ENCODE measurements at places on chromosomes 13 and 19.

DNA sequence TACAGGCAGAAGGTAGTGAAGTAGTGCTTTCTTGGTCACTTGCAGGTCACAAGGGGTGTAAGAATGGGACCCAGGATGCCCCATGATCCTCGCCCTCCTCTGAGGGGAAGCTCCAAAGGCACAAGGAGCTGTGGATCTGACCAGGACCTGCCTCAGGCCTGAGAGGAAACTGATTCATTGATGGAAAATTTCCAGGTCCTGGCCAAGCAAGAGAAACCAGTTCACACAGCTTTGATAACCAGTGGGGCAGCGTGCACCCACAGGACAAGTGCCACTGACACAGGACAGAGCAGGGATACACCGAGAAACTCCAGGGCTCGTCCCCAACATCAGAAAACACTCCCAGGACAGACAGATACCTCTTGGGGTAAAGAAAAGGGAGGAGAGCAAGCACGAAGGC lies 177.1 kb downstream of the RBM26 start:
- no peak for DNase-seq

DNA sequence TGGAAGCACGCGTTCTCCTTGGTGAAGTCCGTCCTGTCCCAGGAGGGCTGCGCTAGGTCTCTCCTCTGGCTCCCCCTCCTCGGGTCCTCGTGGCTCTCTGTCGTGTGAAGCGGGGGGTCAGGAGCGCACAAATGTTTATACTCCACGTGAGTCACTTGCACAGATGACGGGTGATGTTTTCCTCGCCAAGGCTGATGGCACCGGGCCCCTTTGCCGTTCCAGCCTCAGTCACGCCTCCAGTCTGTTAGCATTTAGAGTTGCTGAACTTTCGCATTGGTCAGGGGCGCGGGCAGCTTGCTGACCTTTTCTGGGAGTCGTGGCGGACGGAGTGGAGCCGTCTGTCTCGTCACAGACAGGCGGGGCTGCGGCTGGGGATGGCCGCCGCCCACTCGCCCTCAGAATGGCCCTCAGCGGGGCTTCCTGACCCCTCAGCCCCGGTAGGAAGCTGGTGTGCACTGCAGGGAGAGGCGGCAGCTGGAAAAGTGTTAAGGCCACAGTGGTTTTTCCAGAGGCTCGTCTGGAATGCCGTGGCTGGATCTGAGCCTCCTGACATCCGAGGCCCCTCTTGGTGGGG lies 13.7 kb downstream of the KLHL26 start:
- DNase-seq: no peak

DNA sequence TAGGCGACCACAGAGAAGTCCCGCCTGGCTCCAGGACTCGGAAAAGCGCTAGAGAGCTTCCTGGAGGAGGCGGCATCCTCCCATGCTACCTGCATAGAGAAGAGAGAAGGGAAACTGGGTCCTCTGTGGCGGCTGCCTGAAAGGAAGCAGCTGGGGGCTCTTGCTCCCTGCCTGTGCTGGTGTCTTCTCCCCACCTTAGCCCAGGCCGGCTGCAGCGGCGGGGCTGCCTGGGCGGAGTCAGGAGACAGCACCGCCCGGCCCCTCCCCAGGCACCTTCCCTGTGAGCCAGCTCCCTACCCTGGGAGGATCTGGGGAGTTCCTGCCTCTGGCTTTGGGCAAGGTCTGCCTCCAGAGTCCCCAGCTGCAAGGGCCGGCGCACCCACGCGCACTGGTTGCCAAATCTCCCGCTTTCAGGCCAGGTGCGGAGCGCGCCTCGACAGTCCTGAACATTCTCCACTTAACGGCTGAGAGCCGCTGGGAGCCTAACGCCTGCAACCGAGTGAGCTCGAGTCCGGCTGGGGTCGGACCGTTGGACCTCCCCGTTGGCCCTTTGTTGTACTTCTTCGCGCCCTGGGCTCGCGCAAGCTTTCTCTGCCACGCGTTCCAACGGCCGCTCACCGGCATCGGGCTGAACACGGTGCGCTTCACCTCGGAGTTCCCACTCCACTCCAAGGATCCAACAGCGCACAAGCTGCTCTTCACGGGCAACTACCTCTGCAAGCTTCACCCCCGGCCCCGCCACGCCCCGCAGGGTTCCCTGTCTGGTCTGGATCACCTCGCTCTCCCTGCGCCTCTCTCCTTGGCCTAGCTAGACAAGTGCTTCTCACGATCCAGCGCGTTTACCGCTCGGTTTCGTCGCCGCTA lies 21.8 kb upstream of the ZNF30 start:
- DNase-seq: no peak

DNA sequence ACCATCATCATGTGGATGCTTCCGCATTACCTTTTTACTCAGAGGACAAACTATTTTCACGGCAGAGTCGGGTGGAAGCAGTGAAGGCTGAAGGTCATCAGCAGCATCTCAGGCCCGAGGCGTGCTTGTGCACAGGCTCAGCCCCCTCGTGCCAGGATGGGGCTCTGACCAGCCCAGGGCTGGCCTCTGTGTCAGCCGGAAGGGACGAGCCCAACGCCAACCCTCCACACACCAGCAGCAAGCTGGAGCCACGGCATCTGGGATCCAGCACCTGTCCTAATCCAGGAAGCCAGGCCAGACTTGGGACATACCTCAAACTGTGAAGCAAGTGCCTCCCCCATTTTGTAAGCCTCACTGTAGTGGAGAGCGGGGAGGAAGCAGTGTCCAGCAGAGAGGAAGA lies 11.1 kb downstream of the MICOS13 start:
- DNase-seq: no peak

DNA sequence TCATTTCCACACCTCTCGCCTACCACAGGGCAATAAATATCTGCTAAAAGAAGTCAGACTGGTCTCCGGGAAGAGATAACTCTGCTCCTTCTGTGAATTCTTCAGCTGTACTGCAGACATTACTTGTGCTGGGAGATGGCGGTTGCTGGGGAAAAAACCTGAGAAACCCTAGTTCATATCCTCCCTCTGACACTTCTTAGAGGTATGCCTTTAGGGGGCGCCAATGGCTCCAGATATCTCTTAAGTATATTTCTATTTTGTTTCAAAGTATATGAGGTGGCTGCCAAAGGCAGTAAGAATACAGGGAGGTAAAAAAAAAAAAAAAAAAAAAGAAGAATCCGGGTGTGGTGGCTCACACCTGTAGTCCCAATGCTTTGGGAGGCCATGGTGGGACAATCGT lies 175.2 kb downstream of the PAN3 start:
- DNase-seq: no peak

- no peak for DNase-seq
These were observed 193.6 kb upstream of the STARD13 start for GRCh38 chr13:33479105-33479504.

- DNase-seq: no peak
These were observed 531.7 kb downstream of the MYO16 start for GRCh38 chr13:109160887-109161669.

DNA sequence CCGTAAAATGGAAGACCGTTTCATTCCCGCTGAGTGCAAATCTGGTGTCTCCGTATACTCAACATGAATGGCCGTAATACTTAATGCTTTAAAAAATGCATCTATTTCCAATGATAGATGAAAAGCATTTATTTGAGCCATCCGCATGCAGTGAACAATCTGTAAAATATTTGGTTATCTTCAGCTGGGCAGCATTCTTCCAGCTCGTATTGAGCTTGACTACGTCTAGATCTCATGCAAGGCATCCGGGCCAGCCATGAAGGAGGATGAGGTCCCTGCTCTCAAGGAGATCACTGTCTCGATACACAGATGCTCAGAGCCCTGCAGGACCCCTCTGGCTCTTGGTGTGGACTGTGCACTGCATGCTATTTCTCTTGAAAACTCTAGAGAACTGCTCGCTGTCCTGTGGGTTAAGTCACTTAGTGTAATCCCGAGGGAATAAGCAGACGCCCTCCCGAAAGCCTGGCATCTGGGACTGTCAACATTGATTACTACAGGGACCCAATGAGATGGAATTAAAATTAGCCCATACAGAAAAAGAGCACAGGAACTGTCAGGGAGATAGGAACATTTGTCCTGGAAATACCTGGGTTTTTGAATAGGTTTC lies 112.4 kb upstream of the RNF113B start:
- no peak for DNase-seq

DNA sequence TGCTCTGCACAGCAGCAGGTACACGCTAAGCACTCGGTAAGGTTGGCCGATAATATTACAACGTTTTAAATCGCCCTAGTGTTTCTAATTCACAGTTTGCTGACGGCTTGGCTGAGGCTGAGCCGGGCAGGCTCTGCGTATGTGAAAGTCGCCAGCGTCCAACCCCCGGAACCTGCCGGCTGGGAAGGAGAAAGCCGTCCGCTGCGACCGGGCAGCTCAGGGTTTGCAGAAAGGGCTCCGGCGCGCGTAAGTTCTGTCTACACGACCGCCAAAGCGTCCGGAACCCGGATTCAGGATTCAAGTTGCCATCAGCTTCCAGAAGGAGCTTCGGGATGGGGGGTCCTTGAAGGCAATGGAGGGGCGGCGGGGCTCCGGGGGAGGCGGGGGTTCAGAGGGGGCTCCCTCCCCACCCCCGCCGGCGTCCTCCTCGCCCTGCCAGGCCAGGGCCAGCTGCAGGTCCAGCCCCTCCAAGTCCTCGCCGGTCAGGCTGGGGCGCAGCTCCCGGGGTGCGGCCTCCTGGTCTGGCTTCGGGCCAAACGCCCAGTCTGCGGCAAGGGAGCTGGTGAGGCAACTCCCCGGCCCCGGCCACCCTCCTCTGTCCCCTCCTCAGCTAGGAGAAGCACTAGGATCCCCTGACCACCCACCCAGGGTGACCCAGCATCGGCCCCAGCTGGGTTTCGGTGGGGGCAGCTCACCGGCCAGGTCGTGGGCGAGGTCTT lies 575 bp downstream of the SMIM44 start:
- no peak for DNase-seq

- no peak for DNase-seq
These were observed 824.0 kb downstream of the UQCRFS1 start for GRCh38 chr19:28388988-28389387.

DNA sequence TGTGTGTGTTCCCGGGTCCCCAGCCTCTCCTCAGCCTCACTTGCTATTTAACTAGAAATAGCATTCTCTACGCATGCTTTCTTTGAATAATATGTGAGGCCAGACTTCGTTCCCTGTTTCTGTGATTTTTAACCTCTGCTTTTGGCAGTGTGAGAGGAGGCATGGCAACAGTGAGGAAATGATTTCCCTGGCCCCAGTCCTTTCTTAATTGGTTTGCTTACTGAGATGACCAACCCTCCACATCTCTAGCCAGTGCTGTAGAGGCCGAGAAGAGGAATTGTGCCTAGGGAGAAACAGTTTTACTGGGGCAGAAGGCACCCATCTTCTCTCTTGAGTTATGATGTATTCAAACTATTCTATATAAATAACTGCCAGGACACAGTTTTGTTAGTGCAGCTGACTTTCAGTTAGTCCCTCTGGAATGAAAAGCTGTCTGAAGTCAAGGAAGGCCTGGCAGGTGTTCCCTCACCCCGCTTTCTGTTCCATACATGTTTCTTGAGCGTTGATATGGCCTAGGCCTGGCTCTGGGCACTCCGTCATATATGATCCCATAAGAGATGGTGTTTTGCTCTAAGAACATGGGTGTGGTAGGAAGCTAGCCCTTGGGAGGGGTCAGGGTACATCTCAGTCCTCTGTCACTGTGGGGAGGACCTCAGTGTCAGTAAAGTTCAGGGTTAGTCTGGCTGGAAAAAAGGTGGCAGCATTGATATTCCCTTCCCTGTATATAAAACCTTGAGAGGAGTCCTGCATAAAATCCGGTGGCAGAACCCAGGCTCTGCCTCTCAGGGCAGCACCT lies 73.7 kb upstream of the NPAS1 start:
- no peak for DNase-seq

DNA sequence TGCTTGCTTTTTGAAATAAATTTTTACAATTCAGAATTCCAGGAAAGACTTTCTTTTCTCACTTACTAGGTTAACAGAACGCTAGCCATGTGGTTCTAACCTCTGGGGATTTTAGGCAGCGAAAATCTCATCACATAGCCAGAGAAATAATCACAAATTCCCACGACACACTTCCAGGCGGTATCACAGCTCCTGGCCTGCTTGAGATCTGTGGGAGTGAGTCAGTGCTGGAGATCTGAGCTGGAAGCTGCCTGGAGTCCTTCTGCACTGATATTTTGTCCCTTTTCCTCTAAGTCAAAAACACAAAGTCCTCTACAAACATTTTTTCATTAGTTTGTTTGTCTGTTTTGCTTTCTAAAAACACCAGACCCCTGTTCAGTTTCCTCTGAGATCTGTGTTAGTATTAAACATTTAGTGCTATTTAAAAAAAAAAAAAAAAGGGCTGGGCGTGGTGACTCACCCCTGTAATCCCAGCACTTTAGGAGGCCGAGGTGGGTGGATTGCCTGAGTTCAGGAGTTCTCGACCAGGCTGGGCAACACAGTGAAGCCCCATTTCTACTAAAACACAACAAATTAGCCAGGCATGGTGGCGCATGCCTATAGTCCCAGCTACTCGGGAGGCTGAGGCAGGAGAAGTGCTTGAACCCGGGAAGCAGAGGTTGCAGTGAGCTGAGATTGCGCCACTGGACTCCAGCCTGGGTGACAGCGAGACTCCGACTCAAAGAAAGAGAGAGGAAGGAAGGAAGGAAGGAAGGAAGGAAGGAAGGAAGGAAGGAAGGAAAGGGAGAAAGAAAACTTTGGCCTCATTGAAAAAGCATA lies 12.2 kb upstream of the UBE2L5 start:
- no peak for DNase-seq

DNA sequence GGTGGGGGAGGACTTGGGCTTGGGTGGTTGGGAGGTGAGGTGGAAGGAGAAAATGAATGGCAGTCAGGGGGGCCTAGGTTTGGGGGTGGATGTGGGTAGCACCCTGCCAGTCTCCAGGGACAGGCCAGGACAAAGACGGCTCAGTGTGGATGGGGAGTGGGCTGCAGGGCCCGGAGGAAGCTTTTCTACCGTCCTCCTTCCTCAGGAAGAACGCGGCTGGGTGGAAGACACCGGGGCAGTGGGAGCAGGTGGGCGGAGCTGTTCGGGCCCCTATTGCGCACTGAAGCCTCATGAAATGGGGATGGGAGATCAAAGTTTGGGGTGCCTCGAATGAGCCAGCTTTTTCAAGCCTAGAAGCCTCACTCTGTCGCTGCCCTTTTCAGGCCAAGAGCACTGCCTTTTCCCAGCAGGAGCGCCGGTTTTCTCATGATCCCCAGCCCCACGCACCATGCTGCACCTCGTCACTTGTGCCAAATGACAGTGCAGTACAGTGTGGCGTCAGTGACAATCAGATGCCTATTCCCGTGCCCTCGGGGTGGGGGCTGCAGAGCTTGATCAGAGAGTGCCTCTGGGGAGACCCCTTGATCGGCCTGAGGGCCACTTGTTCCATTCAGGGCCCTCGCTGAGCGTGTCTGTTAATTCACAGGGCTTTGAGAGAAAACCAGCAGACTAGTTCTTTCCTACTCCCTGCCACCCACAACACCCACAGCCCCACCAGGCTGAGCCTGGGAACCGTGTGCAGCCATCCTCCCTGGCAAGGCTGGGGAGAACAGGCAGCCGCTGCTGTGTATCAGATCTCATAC lies 1.5 kb downstream of the CALM3 start:
- DNase-seq: peak; percentile 61

DNA sequence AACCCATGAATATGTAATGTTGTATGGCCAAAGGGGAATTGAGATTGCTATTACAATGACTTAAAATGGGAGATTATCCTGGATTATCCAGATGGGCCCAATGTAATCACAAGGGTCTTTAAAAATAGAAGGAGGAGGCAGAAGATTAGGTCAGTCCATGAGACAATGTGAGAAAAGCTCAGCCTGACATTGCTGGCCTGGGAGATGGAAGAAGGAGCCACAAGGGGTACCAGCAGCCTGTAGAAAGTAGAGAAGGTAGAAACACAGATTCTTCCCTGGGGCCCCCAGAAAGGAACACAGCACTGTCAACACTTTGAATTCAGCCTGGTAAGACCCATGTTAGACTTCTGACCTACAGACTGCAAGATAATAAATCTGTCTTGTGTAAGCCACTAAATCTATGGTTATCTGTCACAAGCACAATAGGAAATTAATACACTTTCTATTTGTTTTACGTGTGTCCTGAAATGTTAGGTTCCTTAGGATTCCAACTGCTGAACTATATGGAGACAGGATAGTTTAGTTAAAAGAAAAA lies 132.9 kb upstream of the SERP2 start:
- no peak for DNase-seq

Data from activated CD4-positive, alpha-beta T cell treated with anti-CD3 and anti-CD28 coated beads, Interleukin-2, amount 50 U/mL, for 24 hours (primary cell).